ENCODE measurements at places on chromosomes 5 and 9.
A peak's percentile ranks its signal among the peaks of the same experiment; 100 is the strongest.

DNA sequence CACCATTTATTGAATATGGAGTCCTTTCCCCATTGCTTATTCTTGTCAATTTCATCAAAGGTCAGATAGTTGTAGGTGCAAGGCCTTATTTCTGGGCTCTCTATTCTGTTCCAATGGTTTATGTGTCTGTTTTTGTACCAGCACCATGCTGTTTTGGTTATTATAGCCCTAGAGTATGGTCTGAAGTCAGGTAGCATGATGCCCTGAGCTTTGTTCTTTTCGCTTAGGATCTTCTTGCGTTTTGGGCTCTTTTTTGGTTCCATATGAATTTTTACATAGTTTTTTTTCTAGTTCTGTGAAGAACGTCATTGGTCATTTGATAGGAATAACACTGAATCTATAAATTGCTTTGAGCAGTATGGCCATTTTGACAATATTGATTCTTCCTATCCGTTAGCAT lies 40.2 kb upstream of the IFNE start:
- DNase-seq = no peak

GRCh38 chr5:106986006-106986405 lies 684.7 kb downstream of the EFNA5 start:
- no peak for DNase-seq

- no peak for DNase-seq
Observed at GRCh38 chr5:78922879-78923621, 62.1 kb downstream of the ARSB start.

GRCh38 chr9:134808447-134808792 lies 72.2 kb upstream of the FCN2 start:
- no peak for DNase-seq

- no peak for DNase-seq
Observed at GRCh38 chr5:125323613-125324012, 577.2 kb upstream of the ZNF608 start.

- no peak for DNase-seq
Observed at GRCh38 chr9:137723783-137724445, 105.1 kb downstream of the EHMT1 start.

DNA sequence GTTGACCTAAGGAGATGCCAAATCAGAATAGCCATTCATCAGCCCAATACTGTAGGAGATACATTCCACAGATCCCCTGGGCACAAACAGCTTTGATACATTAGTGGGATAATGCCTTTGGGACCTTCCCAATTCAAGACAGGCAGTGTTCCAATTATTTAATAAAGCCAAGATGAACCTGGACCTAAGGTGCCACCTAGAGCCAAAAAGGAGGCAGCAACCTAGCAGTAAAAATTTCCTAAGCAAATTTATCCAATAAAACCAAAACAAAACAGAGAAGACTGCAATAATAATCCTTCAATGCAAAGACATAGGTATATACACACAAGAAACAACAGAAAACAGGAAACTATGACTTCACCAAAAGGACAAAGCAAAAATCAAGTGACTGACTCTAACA lies 253.0 kb downstream of the HINT1 start:
- DNase-seq = no peak

- DNase-seq = no peak
Observed at GRCh38 chr9:126211441-126212074, 115.1 kb upstream of the MVB12B start.

DNA sequence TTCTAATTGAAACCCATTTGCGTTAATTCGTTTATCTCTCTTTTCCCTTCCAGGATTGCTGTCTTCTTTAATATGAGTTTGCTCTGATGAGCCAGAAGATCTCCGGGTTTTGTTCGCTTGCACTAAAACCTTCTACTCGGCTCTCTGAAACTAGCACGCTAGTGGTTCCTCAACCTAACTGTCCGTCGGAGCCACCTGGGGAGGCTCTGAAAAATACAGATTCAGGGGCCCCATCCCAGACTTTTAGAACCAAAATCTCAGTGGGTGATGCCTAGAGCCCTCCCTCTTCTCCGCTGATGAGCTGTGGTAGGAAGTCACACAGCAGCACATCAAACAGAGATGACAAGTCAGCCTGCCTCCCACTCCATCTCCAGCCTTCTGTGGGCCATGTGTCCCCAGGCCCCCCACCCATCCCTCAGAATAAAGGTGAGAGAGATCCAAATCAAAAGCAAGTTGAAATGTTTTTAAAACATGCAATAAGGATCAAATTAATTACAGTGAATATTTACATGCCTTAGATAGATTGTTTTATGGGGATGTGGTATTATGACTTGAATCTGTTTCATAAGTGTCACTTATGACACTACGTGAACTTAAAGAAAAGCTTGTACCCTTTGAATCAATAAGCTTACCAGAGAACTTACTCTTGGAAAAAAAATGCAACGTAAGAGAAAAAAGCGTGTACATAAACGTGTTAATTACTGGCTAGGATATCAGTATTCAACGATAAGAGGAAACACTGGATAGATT lies 16.4 kb downstream of the FCN2 start:
- peak; percentile 40 for DNase-seq

DNA sequence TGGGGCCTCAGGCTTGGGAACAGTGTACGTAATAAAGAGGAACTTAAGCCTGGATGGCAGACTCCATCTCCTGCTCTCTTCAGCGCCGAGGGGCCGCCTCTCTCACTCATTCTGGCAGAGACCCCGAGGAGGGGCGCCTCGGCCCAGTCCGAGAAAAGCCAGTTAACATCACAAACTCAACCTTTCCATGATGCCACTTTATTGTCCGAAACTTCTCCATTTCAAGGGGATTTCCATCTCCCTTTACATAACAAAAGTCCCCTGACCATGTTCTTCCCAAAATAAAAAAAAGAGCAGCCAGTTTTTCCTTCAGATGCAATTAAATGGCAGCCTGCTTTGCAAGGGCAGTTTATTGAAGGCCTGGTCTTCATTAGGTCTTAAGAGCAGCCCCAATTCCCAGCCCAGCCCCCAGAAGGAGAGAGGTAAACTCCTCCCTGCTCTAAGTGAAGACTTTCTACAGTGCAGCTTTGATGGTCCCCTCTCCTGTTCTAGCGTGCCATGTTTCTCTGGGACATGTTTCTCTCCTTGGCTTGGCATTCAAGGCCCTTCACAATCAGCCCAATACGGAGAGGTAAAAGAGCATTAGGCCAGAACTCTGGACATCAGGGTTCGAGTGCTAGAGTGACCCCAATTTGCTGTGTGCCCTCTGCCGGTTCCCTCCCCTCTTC lies 19.5 kb upstream of the RAB14 start:
- no peak for DNase-seq

GRCh38 chr5:125679522-125679921 lies 743.7 kb upstream of the GRAMD2B start:
- no peak for DNase-seq

Data from DMS79 treated with DMSO at 0.1 percent for 48 hours (cell line).